ENCODE measurements at places on chromosomes 12 and 14.
A peak's percentile ranks its signal among the peaks of the same experiment; 100 is the strongest.

DNA sequence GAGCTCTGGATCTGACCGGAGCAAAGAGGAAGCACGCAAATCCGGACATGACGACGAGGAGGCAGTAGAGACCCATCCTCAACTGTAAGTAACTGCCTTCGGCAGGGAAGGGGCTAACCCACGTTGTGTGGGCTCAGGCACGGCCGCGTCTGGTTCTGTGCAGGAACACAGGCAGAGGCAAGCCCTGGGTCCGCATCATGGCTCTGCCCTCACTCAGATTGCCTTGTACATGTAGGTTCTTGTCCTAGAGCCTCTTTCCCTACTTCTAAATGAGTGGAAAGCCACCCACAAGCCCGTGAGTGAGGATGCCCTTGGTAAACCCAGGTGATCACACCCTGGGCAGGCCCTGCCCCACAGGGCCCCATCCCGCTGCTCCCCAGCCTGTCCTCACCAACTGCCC lies 8.9 kb upstream of the RPLP0 start:
- no peak for DNase-seq

DNA sequence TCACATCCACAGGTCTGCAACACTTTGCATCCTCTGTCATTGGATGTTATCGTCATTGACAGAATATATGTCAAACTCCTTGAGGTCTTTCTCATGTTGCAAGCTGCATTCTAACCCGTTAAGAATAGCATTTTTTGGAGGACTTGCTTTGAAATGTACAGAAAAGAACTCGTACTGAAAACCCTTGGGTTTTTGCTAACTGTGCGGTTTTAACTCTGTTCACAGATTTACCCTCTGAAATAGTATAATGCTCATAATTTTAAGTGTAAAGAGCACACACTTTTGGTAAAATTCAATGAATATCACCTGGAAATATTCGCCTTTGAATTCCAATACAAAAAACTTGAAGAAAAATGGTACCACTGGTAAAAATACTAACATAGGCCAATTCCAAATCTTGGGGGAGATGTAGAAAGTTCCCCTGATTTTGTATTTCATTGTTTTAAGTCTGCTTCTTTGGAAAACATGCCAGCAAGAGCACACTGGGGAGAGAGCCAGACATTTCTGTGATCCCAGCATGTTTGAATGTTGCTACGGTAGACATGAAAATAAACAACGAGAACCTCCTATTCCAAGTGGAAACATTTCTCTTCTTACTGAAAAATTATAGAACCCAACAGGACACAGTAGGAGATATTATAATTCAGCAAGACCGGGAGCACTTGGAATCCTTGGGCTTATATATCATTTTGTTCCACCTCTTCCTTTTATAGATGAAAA lies 446.0 kb downstream of the AEBP2 start:
- no peak for DNase-seq

DNA sequence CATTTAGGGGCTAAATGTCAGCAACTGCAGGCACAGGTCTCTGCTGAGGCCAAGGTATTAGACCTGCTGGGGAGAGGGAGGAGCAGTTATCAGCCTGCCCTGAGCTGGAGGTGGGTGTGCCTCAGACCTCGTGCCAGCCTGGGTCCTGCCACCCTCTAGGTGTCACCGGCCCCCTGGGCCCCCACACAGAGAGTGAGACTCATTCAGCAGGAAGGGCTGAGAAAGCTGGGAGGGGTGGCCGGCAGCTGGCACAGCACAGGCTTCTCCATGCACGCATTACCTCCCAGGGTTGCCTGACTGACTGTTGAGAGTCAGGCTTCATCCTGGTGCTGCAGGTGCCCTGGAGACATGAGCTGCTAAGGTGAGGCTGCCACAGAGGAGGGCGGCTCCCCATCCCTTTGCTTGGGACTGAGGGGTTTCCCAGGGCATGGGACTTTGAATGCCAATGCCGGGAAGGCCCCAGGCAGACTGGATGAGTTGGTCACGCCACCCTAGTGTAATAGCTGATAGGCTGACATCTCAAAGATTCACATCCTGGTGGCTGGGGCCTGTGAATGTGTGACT lies 75.3 kb upstream of the C14orf180 start:
- no peak for DNase-seq

DNA sequence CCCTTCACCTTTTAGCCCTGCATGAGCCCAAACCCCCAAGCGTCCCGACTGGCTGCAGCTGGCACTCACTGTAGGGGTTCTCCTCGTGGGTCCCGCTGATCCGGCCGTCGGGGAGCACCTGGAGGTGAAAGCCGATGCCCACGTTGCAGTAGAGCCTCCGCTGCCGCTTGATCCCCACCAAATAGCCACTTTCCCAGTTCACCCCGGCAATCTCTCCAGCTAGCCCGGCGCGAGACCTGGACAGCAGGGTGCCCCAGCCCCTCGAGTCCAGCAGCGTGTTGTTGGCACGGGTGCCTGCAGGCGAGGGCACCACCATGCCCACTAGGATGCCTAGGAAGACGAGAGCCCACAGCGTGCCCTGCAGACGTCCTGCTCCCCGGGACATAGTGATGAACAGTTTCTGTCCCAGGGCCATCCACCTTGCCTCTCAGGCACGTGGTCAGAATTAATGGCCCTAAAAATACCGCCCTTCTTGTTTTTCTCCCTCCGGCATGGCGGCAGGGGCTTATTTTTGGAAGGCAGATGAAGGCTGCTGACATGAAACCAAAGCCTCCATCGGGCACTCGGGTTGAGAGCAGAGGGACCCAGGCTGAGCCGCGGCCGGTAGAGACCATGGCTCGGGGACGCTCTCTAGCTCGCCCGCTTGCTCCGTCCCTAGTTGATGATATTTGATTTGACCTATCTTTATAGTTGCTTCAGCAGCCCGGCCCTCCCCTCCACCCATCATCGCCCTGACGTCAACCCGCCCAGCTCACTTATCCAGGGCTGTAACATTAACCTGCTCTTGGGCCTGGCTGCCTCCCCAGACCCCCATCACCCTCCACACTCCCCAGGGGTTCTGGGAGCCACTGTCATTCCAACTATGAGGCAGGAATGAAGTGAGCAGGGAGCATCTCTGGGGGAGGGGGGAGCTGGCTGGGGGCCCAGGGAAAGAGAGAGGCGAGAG lies at the start of gene FGF6:
FGF6 (minus strand) TSS at position 660 of the 946 bp plus-strand sequence; CDS start at position 415, 245 bp downstream.
- DNase-seq, result no peak

GRCh38 chr14:65019944-65020566 lies 33.4 kb downstream of the FNTB start:
- peak; percentile 36 for DNase-seq

DNA sequence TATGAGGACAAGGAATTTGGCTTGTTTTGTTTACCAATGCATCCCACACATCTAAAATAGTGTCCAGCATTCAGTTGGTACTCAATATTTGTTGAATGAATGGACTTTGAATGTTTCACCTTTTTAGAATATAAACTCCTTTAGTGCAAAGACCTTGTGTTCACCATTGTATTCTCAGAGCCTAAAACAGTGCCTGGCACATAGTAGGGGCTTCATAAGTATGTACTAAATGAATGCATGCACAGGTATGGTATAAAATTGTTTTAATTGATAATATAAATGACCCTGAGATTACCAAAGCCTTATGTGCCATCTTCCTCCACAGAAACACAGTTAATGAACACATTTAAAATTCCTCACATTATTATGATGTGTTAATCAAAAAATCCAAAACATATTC lies 5.0 kb upstream of the NFYB start:
- no peak for DNase-seq

- DNase-seq, result no peak
Observed at GRCh38 chr14:99781091-99781490, 12.1 kb upstream of the EML1 start.

GRCh38 chr14:31037709-31038221 lies 11.6 kb upstream of the STRN3 start:
- DNase-seq, result no peak

DNA sequence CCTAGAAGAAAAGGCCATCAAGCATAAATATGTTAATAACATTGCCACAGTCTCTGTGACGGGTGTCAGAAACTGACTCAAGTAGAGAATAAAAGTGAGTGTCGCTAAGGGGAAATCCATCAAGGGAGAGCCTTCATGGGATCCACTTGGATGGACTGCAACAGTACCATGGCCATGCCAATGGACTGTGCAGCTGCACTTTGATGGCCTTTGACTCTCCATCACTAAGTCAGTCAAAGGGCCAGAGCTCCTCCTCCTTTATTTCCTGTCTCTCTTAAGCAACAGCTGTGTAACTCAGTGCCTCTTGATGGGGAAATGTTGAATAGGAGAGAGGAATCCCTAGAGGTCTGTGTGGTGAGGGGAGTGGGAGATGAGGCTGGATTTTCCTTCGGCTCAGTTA lies 335.2 kb downstream of the BMP4 start:
- DNase-seq, result no peak

- DNase-seq, result no peak
Observed at GRCh38 chr12:22443379-22444316, 100.7 kb downstream of the C2CD5 start.

- no peak for DNase-seq
Observed at GRCh38 chr12:61213646-61214045, 1046.6 kb upstream of the USP15 start.

DNA sequence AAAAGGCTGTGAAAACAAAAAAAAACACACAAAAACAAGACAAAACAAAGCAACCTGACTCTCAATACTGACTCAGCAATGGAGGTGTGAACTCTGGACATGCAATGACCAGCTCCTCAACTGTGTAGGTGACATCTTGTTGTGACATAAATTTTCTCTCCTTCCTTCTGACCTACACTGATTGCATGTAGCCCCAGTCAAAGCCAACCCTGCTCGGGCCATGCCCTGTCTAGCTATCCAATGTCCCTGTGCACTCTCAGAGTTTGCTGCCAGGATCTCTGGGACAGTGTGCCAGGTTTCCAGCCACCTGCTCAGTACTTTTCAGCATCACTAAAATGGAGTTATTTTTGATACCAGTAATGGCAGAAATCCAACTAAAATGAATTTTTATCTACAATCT lies 18.9 kb upstream of the CRACR2A start:
- DNase-seq, result no peak

DNA sequence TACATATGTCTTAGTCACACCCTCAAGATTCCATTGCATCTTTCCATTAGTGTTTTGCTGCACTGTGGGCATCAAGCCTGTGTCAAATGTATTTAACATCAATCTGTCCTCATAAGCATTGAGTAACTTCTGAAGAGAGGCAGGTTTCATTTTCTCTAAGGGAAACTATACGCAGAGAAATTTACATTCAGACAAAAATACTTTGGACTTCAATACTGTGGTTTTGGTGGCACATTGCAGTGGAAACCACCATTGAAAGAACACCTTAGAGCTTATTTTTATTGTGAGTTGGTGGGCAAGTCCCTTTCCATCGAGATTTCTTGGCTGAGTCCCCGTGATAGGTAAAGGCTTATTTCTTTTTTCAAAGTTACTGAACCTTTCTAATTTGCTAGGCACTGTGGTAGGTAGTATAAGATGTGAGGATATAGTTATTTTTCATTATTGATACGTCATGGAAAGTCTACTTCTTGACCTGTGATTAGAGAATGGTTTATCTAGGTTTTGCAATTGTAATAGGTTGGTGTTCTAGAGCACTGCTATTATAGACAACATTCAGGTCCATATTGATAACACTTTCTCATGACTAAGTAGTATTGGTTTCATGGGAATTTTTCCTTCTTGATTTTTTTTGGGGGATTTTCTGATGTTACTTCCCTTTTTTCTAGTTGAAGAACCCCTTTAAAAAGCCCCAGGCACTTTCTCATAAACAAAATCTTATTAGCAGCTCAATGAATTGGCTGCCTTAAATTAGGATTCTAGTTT lies 81.9 kb downstream of the CFAP54 start:
- no peak for DNase-seq

GRCh38 chr12:3792623-3793288 lies 39.8 kb upstream of the CRACR2A start:
- no peak for DNase-seq

GRCh38 chr14:99759546-99759925 lies 33.7 kb upstream of the EML1 start:
- DNase-seq, result no peak

DNA sequence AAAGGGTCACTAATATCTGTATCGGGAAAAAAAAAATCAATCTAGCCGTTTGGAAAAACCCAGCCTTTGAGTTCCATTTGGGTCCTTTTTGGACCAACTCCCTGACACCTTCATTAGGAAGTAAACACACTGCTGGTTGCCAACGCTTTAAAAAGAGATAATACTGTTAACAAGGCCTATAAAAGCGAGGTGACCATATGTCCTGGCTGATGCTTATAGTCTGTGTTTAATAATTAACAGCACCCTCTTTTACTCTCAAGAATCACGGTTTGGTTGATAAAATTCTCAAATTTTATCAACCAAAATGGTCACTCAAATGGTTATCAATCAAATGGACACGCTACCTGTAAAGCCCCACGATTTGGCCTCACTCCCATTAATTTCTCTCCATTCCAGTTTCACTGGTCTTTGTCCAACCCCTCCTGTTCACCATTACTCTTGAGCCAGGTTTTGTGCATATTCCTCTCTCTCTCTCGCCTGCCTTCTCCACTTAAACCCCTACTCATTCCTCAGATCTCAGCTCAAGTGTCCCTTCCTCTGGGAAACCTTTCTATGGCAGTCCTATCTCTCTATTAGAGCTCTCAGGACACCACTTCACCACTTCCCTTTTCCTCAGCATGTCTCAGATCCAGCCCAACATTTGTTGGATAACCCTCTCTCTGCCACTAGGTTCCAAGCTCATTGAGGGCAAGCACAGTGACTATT lies 9.5 kb downstream of the BTG1 start:
- no peak for DNase-seq

DNA sequence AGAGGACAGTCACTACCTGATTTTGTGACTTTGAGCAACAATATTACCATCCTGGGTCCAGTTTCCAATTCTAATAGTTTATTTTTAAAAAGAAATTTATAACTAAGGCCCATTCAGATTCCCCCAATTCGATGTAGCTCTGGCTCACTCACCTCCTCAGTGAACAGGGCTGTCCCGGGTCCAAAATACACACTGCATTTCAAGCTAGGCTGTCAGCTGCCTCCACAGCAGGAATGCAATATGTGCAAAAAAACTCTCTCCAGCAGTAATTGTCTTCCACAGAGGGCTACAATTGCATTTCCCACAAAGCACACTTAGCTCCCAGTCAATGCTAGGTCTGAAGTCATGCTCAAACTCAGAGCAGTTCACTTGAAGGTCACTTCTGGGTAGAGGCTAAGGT lies 39.3 kb upstream of the ZNF641 start:
- DNase-seq, result no peak

GRCh38 chr14:85319998-85320630 lies 209.8 kb upstream of the FLRT2 start:
- no peak for DNase-seq

DNA sequence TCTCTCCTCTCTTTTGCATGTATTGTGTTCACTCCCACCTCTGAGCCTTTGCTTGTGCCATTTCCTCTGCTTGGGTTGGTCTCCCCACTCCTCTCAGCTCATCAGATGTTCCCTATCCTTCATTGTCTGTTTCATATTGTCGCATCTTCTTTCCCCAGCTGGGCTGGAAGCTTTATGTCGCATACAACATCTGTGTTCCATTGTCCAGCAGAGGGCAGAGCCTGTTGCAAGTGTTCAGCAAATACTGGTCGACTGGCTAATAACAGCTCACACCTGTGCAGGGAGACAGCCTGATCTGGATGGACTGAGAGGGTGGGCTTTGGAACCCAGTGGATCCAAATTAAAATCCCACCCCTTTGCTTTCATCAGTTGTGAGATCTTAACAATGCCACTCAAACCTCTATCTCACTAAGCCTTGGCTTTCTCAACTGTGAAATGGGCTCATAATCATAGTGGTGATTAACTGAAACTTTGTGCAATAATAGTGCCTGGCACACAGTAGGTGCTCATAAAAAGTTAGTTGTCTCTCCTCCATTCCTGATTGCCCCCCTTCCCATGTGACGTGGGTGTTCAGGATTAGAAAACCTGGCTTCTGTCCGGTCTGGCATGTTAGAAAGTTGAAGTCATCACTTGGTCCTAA lies 75.8 kb downstream of the RIN3 start:
- DNase-seq, result no peak
